ENCODE measurements at places on chromosomes 3 and 15.
A peak's percentile ranks its signal among the peaks of the same experiment; 100 is the strongest.

- peak; percentile 25 for ATAC-seq
Measured at GRCh38 chr15:75107908-75108838, 84.8 kb downstream of the PPCDC start.

DNA sequence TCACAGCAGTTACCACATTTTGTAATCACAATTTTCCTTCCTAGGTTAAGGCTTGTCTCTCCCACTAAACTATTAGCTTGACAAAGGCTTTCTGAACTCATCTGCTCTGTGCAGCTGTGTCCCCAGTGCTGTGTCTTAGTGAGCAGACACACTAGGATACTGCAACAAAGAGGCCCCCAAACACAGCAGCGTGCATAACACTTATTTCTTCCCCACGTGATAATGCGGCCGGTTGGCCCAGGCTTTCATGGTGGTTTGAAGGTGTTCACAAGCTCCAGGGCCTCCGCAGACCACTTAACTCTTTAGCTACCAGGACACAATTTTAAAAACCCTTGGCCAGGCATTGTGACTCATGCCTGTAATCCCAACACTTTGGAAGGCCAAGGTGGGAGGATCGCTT lies 2.2 kb upstream of the HDAC11 start:
- no peak for ATAC-seq

DNA sequence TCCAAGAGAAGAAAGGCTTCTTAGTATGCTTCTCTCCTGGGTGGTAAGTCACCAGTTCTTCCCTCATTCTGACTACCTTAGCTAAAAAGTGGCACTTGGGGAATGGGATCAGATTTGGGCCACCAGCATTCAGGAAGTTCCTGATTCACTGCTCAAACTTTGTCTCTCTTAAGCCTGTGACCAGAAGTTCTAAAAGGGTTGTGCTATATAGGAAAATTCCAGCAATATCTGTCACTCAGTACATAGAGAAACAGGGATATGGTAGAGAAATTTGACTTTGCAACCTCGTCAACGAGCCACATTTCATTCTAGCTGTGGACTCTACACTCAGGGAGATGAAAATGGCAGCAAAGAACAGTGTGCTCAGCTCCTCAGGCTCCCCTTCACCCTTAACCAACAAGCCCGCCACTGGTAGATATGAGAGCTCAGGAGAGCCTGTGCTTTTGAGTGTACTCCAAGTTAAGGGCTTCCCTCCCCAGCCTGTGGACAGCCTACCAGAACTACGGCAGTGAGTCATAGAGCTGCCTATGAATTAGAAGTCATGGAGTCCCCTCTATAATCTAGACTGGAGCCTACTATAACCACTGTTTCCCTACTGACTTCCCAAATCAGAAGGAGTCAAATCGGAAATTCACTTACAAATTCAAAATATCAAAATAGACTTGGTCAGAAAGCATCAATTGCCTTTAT lies 52.6 kb upstream of the MYO5C start:
- ATAC-seq: no peak

DNA sequence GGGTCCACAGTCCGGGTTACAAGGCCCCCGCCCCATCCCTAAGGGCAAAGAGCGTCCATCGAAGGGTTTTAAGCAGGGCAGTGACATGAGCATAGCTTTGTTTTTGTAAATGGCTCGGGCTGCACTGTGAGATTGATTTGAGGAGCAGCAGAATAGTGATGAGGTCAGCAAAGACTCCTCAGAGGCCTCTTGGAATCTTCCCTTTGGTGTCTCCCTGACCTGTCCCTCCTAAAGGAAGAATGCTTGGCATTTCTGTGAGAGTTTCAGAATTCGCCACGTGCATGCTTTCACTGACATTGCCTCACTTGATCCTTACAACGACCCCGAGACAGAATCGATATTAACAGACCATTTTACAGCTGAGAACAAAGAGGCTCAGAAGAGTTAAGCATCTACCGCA lies 20.3 kb downstream of the LAMP3 start:
- ATAC-seq: no peak

- no peak for ATAC-seq
Measured at GRCh38 chr15:41905036-41905793, 11.4 kb upstream of the SPTBN5 start.

GRCh38 chr15:52180196-52180835 lies 10.9 kb downstream of the GNB5 start:
- ATAC-seq: peak; percentile 9

All from gastroesophageal sphincter (tissue), 4 donors.